Immature natural killer cell (primary cell): ENCODE measurements at places on chromosomes 5 and 9.

- H3K4me3 ChIP-seq: no peak overlapping the region
- peaks cover 4% of the 10 kb centered on the region for H3K27me3 ChIP-seq
- H3K27ac ChIP-seq: no peak overlapping the region
- H3K4me1 ChIP-seq: no peaks in the 10 kb centered on the region
Measured at GRCh38 chr5:172630482-172630881, 10.6 kb upstream of the NEURL1B start.

- H3K36me3 ChIP-seq: peaks cover 20% of the 10 kb centered on the region
- H3K4me3 ChIP-seq: no peak overlapping the region
- H3K27ac ChIP-seq: no peak overlapping the region
- H3K27me3 ChIP-seq: peaks cover 4% of the 10 kb centered on the region
- H3K4me1 ChIP-seq: peaks cover 37% of the 10 kb centered on the region
- DNase-seq: no peak
Measured at GRCh38 chr9:35609820-35610163, 4.7 kb downstream of the TESK1 start.

GRCh38 chr5:141326088-141326854 is 4.0 kb upstream of the PCDHGA1 start:
- H3K4me1 ChIP-seq: peaks cover 10% of the 10 kb centered on the region
- peaks cover 6% of the 10 kb centered on the region for H3K36me3 ChIP-seq
- H3K27me3 ChIP-seq: peaks cover 50% of the 10 kb centered on the region
- peak overlapping the region; percentile 33 for H3K27ac ChIP-seq
- peak overlapping the region; percentile 79 for H3K4me3 ChIP-seq

GRCh38 chr5:33167541-33167940 is 273.2 kb upstream of the TARS1 start:
- H3K4me3 ChIP-seq: no peak overlapping the region
- H3K27me3 ChIP-seq: peaks cover 3% of the 10 kb centered on the region
- H3K27ac ChIP-seq: no peak overlapping the region
- H3K4me1 ChIP-seq: no peaks in the 10 kb centered on the region

- H3K27ac ChIP-seq: no peak overlapping the region
- H3K27me3 ChIP-seq: no peaks in the 10 kb centered on the region
- no peaks in the 10 kb centered on the region for H3K4me1 ChIP-seq
- no peak for DNase-seq
- no peak overlapping the region for H3K4me3 ChIP-seq
- peaks cover 24% of the 10 kb centered on the region for H3K36me3 ChIP-seq
Measured at GRCh38 chr5:72353046-72353445, 32.9 kb downstream of the PTCD2 start.

DNA sequence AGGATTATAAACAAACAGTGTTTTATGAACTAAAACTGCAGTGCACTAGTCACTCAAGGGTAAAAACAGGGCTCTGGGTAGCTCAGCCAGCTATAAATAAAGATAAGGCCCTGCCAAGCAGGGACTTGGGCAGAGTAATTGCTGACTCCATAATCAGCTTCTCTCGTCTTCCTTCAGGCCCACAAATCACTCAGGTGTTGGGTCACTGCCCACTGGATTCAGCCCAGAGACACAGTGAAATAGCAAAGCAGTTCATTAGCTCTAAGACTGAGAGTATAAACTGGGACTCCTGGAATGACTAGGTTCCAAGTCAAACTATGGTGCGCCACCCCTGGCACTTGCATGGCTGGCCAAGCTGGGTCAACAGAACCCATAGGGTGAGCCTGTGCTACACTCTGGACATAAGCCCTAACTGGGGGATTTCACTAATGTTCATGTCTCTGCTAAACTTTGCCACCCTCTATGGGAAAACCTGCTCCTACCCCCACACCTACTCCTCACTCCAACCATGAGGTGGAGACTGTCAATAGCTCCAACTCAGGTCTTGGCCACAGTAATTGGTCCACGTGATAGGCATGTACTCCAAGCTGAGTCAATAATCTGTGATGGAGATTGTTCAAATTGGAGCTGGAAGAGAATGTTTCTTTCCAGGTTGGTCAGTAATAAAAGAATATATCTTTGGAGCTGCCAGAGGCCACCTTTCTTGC is 158.5 kb downstream of the SLIT3 start:
- H3K27ac ChIP-seq: no peak overlapping the region
- no peaks in the 10 kb centered on the region for H3K4me1 ChIP-seq
- peaks cover 2% of the 10 kb centered on the region for H3K27me3 ChIP-seq
- no peaks in the 10 kb centered on the region for H3K36me3 ChIP-seq
- no peak for DNase-seq
- no peak overlapping the region for H3K4me3 ChIP-seq

DNA sequence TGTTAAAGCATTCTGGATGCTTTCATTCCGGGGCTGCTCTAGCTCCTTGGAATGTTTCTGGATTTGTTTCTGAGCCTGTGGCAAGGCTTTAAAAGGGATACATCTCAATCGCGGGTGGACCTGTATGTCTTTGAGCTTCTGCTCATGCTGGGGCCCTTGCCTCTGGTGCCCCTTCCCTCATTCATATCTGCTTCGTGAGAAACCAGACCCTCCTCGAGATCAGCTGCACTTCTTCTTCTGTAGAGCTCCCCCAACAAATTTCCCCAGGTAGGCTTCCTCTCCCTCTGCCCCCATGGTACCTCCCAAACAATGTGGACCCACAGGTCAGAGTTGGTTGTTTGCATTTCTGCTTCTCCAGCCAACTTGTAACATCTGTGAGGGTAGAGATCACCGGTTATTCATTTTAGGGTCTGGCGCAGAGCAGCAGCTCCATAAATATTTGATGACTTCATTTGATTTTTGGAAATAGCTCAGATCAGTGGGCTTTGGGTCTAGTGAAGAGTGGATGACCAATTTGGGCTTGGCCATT is 6.6 kb downstream of the ZNF618 start:
- H3K27me3 ChIP-seq: no peaks in the 10 kb centered on the region
- DNase-seq: no peak

- peaks cover 10% of the 10 kb centered on the region for H3K27me3 ChIP-seq
- DNase-seq: peak; percentile 70
- peak overlapping the region; percentile 83 for H3K27ac ChIP-seq
- peak overlapping the region; percentile 90 for H3K4me3 ChIP-seq
Measured at GRCh38 chr5:68216245-68217046, 890 bp downstream of the PIK3R1 start.

DNA sequence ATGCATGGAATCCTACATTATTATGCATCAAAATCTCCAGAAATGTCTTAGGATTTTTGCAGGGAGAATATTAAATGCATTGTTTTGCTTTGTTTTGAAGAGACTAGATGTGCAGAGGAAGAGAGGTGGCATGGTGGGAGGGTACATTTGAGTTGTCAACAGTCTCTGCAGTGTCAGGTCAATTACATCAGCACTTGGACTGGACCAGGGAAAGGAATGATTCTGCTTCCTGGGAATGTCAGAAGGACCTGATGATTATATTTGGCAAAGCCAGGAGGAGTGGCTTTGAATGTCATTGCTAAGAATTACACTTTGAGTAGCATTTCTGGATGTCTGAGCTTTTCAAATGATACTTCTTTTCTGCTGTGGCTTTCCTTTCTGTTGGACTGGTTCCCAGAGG is 17.5 kb upstream of the TMEFF1 start:
- no peak overlapping the region for H3K27ac ChIP-seq
- H3K36me3 ChIP-seq: peaks cover 34% of the 10 kb centered on the region
- no peaks in the 10 kb centered on the region for H3K4me1 ChIP-seq
- no peak overlapping the region for H3K4me3 ChIP-seq

DNA sequence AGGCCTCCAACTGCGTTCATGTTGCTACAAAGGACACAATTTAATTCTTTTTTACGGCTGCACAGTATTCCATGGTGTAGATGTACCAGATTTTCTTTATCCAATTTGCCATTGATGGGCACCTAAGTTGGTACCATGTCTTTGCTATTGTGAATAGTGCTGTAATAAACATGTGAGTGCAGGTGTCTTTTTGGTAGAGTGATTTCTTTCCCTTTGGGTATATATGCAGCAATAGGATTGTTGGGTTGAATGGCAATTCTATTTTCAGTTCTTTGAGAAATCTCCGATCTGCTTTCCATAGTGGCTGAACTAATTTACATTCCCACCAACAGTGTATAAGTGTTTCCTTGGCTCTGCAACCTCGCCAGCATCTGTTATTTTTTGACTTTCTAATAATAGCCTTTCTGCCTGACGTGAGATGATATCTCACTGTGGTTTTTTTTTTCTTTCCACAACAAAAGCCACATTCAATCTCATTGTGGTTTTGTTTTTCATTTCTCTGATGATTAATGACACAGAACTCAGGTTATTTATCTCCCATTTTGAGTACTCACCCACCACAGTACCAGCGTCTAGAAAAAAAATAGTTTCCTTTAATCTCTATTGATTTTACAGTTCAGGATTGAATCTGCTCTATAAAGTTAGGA is 21.9 kb downstream of the ARRDC3 start:
- peaks cover 9% of the 10 kb centered on the region for H3K36me3 ChIP-seq
- peaks cover 7% of the 10 kb centered on the region for H3K4me1 ChIP-seq
- DNase-seq: peak; percentile 17
- H3K27ac ChIP-seq: peak overlapping the region; percentile 68
- H3K27me3 ChIP-seq: peaks cover 2% of the 10 kb centered on the region

DNA sequence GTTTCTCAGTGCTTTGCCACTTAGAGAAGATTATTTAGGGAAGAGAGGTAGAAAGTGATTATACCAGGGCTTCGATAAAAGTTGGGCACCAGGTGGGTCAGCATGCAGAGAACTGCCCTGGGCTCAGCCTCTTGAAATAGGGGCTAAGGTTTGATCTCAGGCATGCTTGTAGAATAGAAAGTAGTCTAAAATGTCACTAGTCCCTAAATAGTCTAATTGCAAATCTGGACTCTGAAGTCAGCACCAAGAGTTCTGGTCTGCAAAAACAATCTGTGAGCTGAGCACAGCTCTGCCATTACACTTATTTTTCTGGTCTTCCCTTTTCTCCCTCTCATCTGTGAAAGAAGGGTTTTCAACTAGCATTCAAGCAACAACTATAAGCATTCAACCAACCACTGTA is 248.0 kb downstream of the SMARCA2 start:
- no peak for DNase-seq
- peaks cover 1% of the 10 kb centered on the region for H3K27me3 ChIP-seq
- no peaks in the 10 kb centered on the region for H3K4me1 ChIP-seq
- H3K36me3 ChIP-seq: no peaks in the 10 kb centered on the region
- no peak overlapping the region for H3K27ac ChIP-seq
- H3K4me3 ChIP-seq: no peak overlapping the region

GRCh38 chr5:93570294-93571113 is 10.5 kb downstream of the NR2F1-AS1 start:
- H3K27ac ChIP-seq: no peak overlapping the region
- peaks cover 57% of the 10 kb centered on the region for H3K27me3 ChIP-seq
- no peaks in the 10 kb centered on the region for H3K36me3 ChIP-seq
- H3K4me3 ChIP-seq: peak overlapping the region; percentile 57

GRCh38 chr5:7473115-7473514 is 77.2 kb downstream of the ADCY2 start:
- no peak for DNase-seq
- H3K4me3 ChIP-seq: no peak overlapping the region
- H3K36me3 ChIP-seq: no peaks in the 10 kb centered on the region
- H3K27ac ChIP-seq: no peak overlapping the region
- H3K27me3 ChIP-seq: no peaks in the 10 kb centered on the region

DNA sequence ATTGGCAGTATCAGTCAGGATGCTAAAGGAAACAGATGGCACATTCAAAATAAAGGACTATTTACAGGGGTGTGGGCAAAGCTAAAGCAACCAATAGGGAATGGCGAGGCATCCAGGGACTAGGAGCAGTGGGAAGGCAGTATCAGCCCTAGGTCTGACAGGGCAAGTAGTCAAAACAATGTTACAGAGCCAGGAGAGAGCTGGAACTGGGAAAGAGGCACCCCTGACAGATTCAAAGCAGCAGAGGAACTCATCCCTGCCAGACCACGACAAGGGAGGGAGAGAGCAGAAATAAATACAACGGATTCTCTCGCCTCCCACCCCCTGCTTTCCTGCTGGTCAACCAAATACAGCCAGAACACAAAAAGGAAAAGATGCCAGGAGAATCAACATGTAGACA is 371.5 kb downstream of the NR2F1-AS1 start:
- H3K4me1 ChIP-seq: no peaks in the 10 kb centered on the region
- no peak overlapping the region for H3K4me3 ChIP-seq
- no peak overlapping the region for H3K27ac ChIP-seq
- H3K36me3 ChIP-seq: no peaks in the 10 kb centered on the region

DNA sequence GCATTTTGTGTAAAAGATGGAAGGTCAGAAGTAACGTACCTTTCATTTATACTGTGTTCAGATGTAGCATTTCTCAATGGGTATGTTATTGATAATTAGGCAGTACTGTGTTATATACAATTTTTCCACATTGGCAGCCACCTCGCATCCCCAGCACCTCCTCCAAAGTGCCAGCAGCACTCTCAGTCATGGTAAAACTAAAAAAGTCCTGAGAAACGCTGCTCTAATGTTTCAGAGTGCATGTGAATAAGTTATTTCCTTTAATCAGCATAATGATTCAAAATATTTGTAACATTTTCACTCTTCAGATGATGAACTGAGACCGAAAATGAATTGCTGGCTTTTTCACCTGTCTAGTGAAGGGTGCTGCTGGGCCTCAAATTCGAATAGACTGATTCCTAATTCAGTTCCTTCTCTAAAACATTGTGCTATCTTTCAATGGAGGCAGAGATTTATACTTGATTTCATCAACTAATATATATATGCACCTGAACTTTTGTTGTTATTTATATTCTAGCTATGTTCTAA is 79.9 kb upstream of the ANKRD55 start:
- no peak overlapping the region for H3K27ac ChIP-seq
- H3K36me3 ChIP-seq: no peaks in the 10 kb centered on the region
- H3K4me1 ChIP-seq: no peaks in the 10 kb centered on the region
- H3K4me3 ChIP-seq: no peak overlapping the region
- no peaks in the 10 kb centered on the region for H3K27me3 ChIP-seq

GRCh38 chr5:141657937-141658545 is 6.8 kb upstream of the FCHSD1 start:
- peaks cover under 1% of the 10 kb centered on the region for H3K4me1 ChIP-seq
- peak overlapping the region; percentile 19 for H3K27ac ChIP-seq
- H3K36me3 ChIP-seq: peaks cover 37% of the 10 kb centered on the region
- H3K4me3 ChIP-seq: no peak overlapping the region

GRCh38 chr5:131521252-131521651 is 113.8 kb downstream of the RAPGEF6 start:
- no peak overlapping the region for H3K4me3 ChIP-seq
- no peak overlapping the region for H3K27ac ChIP-seq
- no peak for DNase-seq
- peaks cover 2% of the 10 kb centered on the region for H3K27me3 ChIP-seq
- H3K4me1 ChIP-seq: peaks cover 32% of the 10 kb centered on the region

DNA sequence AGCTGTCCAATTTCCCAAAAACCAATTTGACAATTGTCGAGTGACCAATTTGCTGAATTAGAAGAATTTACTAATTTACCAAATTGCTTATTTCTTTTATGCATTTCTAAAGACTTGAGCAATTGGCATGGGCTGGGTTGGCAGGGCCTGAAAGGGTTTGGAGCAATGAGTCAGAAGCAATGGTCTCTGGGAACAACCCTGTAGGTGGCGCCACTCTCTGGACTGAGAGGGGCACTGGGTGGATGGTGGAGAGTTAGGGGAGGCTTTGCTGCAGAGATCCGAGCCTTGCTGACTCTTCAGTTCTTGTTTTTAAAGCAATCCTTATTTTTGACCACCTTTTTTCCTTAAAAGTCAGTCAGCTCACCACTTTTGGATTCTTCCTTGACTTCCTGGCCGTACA is 71.5 kb upstream of the RPS23 start:
- H3K27me3 ChIP-seq: no peaks in the 10 kb centered on the region
- H3K36me3 ChIP-seq: no peaks in the 10 kb centered on the region
- no peak overlapping the region for H3K4me3 ChIP-seq
- DNase-seq: no peak
- peaks cover 25% of the 10 kb centered on the region for H3K4me1 ChIP-seq
